Panc1 (cell line): ENCODE measurements at places on chromosomes 16 and 17. TPM values are rescaled to one million over a fixed set of nuclear protein-coding genes. Genes with fewer than 3 reads are reported as not detected.

DNA sequence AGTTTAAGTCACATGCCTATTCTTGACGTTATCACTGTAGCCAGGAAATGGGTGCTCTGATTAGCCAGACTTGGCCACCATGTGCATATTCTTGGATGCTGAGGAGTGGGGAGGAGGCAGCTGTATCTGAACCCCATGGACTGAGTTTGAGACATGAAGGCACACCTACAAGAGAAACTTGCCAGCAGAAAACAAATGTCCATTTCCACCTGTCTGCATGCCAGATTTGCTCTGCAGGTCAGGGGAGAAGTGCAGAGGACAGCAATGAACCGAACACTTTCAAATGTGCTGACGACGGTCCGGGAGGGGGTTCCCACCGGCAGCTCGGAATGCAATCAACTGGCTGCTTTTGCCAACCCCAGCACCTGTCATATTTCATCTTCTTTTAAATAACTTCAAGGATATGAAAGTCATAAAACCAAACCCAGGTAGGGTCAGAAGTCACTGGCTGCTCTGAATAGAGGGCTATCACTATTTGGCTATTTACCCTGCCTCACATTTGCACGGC lies 287.8 kb upstream of the N4BP1 start:
- no peaks in the 10 kb centered on the region for H3K27me3 ChIP-seq
- DNase-seq = no peak
- H3K4me3 ChIP-seq = no peak overlapping the region

- no peaks in the 10 kb centered on the region for H3K36me3 ChIP-seq
- no peak for DNase-seq
- H3K4me3 ChIP-seq = no peak overlapping the region
- H3K27me3 ChIP-seq = no peaks in the 10 kb centered on the region; the same call in none of the 2 replicates
- H3K4me1 ChIP-seq = no peaks in the 10 kb centered on the region; the same call in 1 of the 2 replicates
- no peak overlapping the region for H3K27ac ChIP-seq
Measured at GRCh38 chr17:28497931-28498330, 8.2 kb upstream of the FOXN1 start.

Gene CYB5B
- total RNA-seq = 326 TPM

DNA sequence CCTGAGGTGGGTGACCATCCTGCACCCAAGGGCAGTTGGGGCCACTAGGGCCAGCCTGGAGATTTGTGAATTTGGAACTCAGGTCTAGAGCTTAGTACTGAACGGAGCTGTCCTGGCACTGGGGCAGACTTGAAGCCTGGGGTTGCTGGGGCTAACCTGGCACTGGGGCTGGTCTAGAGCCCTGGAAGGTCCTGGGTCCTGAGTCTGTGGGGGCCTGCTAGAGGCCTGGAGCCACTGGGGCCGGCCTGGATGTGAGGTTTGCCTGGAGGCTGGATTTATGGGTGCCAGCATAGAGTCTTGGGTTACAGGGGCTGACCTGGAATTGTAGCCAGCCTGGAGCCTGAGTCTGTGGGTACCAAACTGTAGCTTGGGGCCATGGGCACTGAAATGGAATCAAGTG lies 1216.9 kb downstream of the CDH11 start:
- no peaks in the 10 kb centered on the region for H3K4me1 ChIP-seq
- H3K36me3 ChIP-seq = no peaks in the 10 kb centered on the region
- no peaks in the 10 kb centered on the region for H3K27me3 ChIP-seq

Gene GLIS2
- 87.3 TPM for total RNA-seq

DNA sequence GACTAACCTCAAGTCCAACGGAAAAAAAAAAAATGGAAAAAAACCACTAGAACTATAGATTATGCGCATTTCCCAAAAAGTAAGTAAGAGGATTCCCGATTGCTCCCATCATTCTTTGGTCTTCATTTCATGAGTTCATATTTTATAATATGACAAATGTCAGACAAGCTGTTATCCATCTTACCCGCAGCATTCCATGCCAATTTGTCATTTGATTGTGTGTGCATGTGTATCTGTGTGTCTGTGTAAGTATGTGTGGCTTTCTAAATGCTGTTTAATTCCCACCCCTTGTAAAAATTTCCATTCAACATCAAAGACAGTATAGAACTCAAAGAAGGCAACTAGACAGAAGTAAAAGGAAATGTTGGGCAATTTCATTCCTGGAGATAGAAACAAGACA lies 434.1 kb downstream of the CDH11 start:
- H3K27ac ChIP-seq = no peak overlapping the region
- H3K4me3 ChIP-seq = no peak overlapping the region
- no peaks in the 10 kb centered on the region for H3K27me3 ChIP-seq
- no peaks in the 10 kb centered on the region for H3K36me3 ChIP-seq
- no peaks in the 10 kb centered on the region for H3K4me1 ChIP-seq

Gene ZFP3
- total RNA-seq = not detected

GRCh38 chr17:74873874-74874614 lies 1.2 kb upstream of the FDXR start:
- peak overlapping the region; percentile 97 for H3K27ac ChIP-seq
- peak overlapping the region; percentile 80 for H3K4me3 ChIP-seq
- no peak for DNase-seq
- H3K4me1 ChIP-seq = peaks cover 9% of the 10 kb centered on the region

DNA sequence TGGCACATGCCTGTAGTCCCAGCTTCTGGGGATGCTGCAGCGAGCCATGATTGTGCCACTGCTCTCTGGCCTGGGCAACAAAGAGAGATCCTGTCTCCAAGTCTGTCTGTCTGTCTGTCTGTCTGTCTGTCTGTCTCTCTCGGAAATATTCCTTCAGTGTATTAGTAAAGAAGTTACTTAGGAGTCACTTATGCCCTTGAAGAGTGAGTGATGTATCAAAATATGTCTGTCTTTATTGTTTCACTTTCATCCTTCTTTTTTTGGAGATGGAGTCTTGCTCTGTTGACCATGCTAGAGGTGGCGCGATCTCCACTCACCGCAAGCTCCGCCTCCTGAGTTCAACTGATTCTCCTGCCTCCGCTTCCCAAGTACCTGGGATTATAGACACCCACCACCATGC lies 410.5 kb downstream of the WWOX start:
- H3K36me3 ChIP-seq = no peaks in the 10 kb centered on the region
- H3K27me3 ChIP-seq = no peaks in the 10 kb centered on the region
- H3K4me3 ChIP-seq = no peak overlapping the region
- H3K27ac ChIP-seq = no peak overlapping the region

- no peaks in the 10 kb centered on the region for H3K27me3 ChIP-seq
- H3K27ac ChIP-seq = peak overlapping the region; percentile 69
- H3K4me3 ChIP-seq = no peak overlapping the region
- DNase-seq = no peak
Measured at GRCh38 chr17:40325156-40326013, 16.4 kb downstream of the RARA start.

DNA sequence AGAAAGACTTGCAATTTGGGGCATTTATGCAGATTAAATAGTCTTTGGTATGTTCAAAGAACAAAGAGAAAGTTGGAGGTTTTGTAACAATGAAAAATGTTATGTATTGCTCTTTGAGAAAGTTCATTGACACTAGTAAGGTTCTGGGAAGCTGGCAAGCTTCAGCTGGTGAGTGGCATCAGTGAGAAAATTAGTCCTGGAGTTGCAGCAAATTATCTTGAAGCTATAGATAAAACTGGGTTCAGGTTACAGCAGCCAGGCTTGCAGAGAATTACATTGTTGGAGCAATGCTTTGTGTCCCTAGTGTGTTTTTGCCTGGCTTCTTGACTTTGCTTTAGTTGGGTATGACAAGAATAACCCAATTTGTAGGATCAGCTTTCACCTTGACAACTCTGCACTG lies 221.2 kb downstream of the CDH13 start:
- H3K36me3 ChIP-seq = no peaks in the 10 kb centered on the region
- H3K27me3 ChIP-seq = no peaks in the 10 kb centered on the region
- DNase-seq = no peak
- no peak overlapping the region for H3K4me3 ChIP-seq
- H3K4me1 ChIP-seq = no peaks in the 10 kb centered on the region

DNA sequence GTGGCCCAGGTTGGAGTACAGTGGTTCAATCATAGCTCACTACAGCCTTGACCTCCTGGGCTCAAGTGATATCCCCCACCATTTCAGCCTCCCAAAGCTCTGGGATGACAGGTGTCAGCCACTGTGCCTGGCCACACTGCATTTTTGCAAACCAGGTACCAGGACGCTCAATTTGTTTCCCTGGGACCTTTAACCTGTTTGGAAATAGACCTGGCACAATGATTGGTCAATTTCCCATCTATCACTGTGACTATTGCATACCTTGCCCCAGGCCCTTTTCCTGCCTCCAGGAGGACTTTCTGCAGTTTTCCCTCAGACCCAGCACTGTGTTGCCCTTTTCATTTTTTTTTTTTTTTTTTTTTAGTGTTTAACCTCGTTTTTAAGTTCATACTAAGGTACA lies 11.1 kb upstream of the FUS start:
- H3K4me3 ChIP-seq = no peak overlapping the region
- no peak for DNase-seq
- no peaks in the 10 kb centered on the region for H3K36me3 ChIP-seq
- no peak overlapping the region for H3K27ac ChIP-seq
- no peaks in the 10 kb centered on the region for H3K4me1 ChIP-seq

- H3K36me3 ChIP-seq = no peaks in the 10 kb centered on the region; the same call in 1 of the 2 replicates
- H3K27ac ChIP-seq = no peak overlapping the region
- peak overlapping the region; percentile 23; the same call in 1 of the 2 replicates for H3K4me3 ChIP-seq
Measured at GRCh38 chr17:77916703-77917481, 41.6 kb upstream of the TNRC6C start.

Gene TMC5
- total RNA-seq = 1.4 TPM

GRCh38 chr17:40694584-40694983 lies 9.0 kb downstream of the KRT24 start:
- no peak for DNase-seq
- H3K36me3 ChIP-seq = no peaks in the 10 kb centered on the region
- H3K4me3 ChIP-seq = no peak overlapping the region
- H3K27ac ChIP-seq = no peak overlapping the region

- no peaks in the 10 kb centered on the region for H3K27me3 ChIP-seq
- DNase-seq = no peak
- peak within 1 kb of the TSS; percentile 73 for H3K4me3 ChIP-seq
- no peaks in the 10 kb centered on the region; the same call in 1 of the 2 replicates for H3K36me3 ChIP-seq
- peak within 1 kb of the TSS; percentile 98 for H3K27ac ChIP-seq
- H3K4me1 ChIP-seq = peaks cover 66% of the 10 kb centered on the region
Measured at GRCh38 chr17:57955183-57955931, at the start of gene CUEDC1. CUEDC1 (minus strand) TSS chr17:57955412; CDS start chr17:57885564, 69,848 bp downstream.

DNA sequence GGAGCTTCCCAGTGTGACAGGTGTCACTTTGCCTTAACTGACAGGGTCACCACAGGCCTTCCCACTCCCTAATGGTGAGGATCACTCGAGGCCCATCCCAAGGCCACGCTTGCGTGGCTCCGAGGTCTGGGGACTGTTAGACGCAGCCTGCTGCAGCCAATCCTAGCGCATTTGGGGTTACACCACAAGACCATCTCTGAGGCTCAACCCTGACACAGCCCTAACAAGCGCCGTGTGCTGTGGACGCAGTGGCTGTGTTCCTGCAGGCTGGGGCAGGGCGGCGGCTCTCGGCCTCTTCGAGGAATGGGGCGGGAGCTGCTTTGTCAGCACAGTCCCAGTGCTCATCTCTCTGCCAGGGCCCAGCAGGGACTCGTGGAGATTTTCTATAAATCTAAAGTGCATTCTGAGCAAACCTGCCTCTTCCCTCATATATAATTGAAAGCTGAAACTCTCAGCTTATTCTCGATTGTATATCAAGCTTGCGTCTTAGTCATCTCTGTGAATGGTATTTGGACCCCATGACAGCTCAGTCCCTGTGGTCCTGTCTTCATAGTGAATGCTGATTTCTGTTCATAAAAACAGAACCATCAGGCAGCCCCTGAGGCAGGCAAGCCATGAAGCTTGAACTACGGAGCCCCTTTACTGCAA lies 65.8 kb upstream of the CHMP6 start:
- no peaks in the 10 kb centered on the region for H3K27me3 ChIP-seq
- no peaks in the 10 kb centered on the region for H3K36me3 ChIP-seq
- DNase-seq = no peak
- no peak overlapping the region for H3K4me3 ChIP-seq
- H3K27ac ChIP-seq = no peak overlapping the region
- no peaks in the 10 kb centered on the region for H3K4me1 ChIP-seq

GRCh38 chr16:16095646-16096045 lies 127.6 kb downstream of the ABCC6 start:
- no peak overlapping the region for H3K4me3 ChIP-seq
- H3K4me1 ChIP-seq = peaks cover 26% of the 10 kb centered on the region
- 0 out of 2 replicates have a peak overlapping the region, but pooled peaks have one; percentile 7 for H3K27ac ChIP-seq
- no peak for DNase-seq
- H3K36me3 ChIP-seq = peaks cover 26% of the 10 kb centered on the region; the same call in 1 of the 2 replicates
- no peaks in the 10 kb centered on the region for H3K27me3 ChIP-seq

DNA sequence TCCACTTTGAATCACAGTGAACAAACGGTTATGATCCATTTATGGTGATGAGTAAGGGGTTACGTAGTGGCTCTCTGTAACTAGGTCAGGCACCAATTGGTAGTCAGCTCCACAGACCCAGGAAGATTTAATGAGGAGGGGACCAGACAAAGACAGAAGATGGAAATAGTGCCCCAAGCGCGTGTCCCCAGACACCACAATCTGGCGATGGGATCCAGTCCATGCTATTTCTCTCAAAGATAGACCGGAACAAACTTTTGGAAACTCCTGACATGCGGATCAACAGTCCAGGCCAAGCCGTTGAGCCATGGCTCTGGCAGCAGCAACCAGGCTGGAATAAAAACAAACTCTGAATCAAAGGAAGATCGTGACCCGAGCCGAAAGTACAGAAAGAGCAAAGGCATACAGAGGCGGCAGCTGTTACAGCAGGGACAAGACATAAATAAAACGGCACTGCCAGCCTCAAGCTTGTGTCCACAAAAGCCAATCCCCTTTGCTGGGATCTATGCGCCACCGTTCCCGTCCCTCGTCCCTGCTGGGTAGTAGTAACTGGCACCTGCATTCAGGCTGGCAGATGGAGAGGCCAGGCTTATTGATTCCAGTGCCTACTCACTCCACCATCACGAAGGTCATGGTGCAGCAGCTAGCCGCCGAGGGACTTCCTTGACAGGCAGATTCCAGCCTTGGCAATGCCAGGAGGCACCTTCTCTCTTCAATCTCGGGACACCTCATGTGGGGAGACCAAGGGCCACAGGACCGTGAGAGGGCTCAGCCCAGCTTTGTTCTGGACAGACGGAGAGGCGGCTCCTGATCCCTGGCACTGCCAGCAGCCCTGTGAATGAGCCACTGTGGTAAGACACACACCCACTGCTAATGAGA lies 50.2 kb downstream of the CDH11 start:
- no peak overlapping the region for H3K27ac ChIP-seq
- no peaks in the 10 kb centered on the region for H3K36me3 ChIP-seq
- DNase-seq = no peak
- H3K4me1 ChIP-seq = no peaks in the 10 kb centered on the region

Gene SLC38A8
- total RNA-seq = not detected

Gene NAGPA
- total RNA-seq = 19.2 TPM

Gene CACNG1
- total RNA-seq = 0.13 TPM

GRCh38 chr17:81999976-82000802 lies 22.5 kb downstream of the CENPX start:
- DNase-seq = no peak
- no peaks in the 10 kb centered on the region for H3K36me3 ChIP-seq
- H3K4me3 ChIP-seq = no peak overlapping the region
- peaks cover 28% of the 10 kb centered on the region for H3K4me1 ChIP-seq
- no peaks in the 10 kb centered on the region for H3K27me3 ChIP-seq

Gene LUC7L
- 75.3 TPM for total RNA-seq

- DNase-seq = no peak
- no peak overlapping the region for H3K27ac ChIP-seq
- peaks cover 4% of the 10 kb centered on the region for H3K4me1 ChIP-seq
- H3K36me3 ChIP-seq = no peaks in the 10 kb centered on the region
Measured at GRCh38 chr16:269061-269796, 6.5 kb downstream of the RGS11 start.

- H3K36me3 ChIP-seq = no peaks in the 10 kb centered on the region
- no peaks in the 10 kb centered on the region for H3K27me3 ChIP-seq
Measured at GRCh38 chr17:38464723-38465390, 36.6 kb downstream of the ARHGAP23 start.

GRCh38 chr16:73663720-73664119 lies 615.8 kb upstream of the ZFHX3 start:
- H3K4me1 ChIP-seq = no peaks in the 10 kb centered on the region
- no peak overlapping the region for H3K4me3 ChIP-seq
- no peak for DNase-seq
- no peaks in the 10 kb centered on the region for H3K36me3 ChIP-seq
